ENCODE measurements at places on chromosomes 1 and 21.

GRCh38 chr1:236287757-236288619 is 6.2 kb upstream of the ERO1B start:
- DNase-seq = no peak

GRCh38 chr1:176670853-176671252 is 207.9 kb downstream of the PAPPA2 start:
- DNase-seq = no peak

DNA sequence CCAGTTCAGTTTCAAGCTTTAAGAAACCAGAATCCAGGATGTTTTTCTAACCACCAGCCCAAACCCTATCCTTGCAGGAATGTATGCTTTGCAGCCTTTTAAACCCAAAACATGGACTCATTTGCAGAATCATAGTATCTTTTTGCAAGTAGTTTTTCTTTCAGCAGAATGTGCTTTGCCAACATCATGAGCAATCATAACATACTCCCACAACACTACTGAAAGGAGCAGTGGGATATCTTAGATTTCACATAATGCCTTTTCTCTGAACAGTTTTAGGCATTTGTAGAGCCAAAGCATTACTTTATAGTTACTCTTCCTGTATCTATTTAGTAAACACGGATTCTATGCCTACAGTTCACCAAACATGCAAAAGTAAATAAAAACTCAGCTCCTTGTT is 10.0 kb upstream of the SH2D2A start:
- no peak for DNase-seq

DNA sequence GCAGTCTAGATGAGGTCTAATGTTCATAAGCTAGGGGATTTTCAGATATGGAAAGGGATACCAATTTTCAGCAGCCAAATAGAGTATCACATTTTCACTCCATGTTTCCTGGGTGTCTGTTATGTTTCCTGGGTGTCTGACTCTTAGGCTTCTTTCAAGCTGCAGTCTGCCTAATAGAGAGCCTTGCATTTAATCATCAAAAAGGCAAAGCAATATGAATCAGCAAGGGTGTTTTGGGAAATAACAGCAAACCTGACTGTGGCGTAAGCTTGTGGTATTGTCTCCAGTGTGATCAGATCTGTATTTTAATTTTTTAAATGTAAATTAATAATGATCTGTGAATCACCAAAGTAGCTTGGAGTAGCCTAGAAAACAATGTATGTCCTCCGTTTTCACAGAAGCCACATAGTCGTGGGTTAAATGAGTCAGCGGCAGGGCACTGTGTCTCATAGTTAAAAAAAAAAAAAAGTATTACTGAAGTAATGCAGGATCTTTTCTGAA is 10.4 kb downstream of the LGALS8 start:
- DNase-seq = no peak

- no peak for DNase-seq
These were observed 27.3 kb upstream of the LRRN2 start for GRCh38 chr1:204712708-204713430.

GRCh38 chr1:160818207-160818937 is 22.4 kb downstream of the LY9 start:
- no peak for DNase-seq

GRCh38 chr1:71766748-71767147 is 515.6 kb downstream of the NEGR1 start:
- DNase-seq = no peak

DNA sequence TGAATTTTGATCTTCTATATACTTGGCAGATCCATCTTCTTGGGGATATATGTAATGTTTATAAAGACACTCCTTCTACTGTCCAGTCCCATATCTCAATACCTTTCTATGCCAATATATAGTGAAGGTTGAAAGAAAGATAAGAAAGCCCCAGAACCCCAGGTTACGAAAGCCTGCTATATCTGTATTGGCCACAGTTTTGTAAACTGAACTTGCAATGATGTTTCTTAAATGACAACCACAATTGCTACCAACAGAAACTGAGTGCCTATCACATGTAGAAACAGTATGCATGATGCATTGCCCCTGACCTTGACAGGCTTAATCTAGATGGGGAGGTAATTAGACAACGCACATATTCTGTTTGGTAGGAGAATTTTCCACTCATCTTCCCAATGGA is 7.8 kb upstream of the RIMKLA start:
- DNase-seq = no peak

- DNase-seq = no peak
These were observed 61.4 kb downstream of the SLC16A1 start for GRCh38 chr1:112894561-112895011.

- no peak for DNase-seq
These were observed 85.3 kb upstream of the ZBTB40 start for GRCh38 chr1:22366346-22366745.

GRCh38 chr21:20451046-20451445 is 547.2 kb upstream of the NCAM2 start:
- no peak for DNase-seq

GRCh38 chr1:58891347-58891746 is 107.5 kb upstream of the JUN start:
- no peak for DNase-seq

GRCh38 chr1:222182641-222183040 is 365.3 kb downstream of the HHIPL2 start:
- DNase-seq = no peak

DNA sequence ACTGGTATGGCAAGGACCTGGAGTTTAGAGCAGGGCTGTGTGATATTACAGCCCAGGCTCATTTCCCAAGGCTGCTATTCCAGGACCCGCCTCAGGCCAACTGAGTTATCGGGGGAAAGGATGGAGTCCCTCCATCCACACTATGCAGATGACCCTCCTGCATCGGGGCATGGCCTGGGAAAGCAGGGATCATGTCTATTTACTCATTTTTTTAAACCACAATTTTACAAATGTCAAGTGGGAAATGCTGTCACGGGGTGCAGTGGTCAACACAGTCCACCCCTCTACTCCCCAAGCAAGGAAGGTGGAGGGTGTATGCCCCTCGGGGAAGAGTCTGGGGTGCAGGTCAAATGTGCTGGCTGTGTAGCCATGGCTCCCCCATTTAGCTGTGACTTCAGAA is 6.1 kb upstream of the CLEC20A start:
- no peak for DNase-seq

GRCh38 chr1:154835531-154836324 is 34.4 kb downstream of the KCNN3 start:
- DNase-seq = no peak

DNA sequence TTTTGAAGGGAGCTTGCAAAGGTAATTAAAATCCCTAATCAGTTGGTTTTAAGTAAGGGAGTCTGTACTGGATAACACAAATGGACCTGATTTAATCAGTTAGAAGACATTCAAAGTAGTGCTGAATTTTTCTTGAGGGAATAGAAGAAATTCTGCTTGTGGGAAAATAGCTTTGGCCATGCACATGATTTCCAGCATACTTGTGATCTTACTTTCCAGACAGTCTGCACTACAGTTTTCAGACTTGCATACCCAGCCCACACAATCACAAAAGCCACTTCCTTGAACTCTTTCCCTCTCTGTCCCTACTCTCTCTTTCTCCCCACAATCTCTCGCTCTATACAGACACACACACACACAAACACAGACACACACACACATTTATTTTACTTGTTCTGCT is 852.1 kb downstream of the PLA2G4A start:
- DNase-seq = no peak

- DNase-seq = no peak
These were observed 66.1 kb downstream of the EPS15 start for GRCh38 chr1:51453010-51453409.

DNA sequence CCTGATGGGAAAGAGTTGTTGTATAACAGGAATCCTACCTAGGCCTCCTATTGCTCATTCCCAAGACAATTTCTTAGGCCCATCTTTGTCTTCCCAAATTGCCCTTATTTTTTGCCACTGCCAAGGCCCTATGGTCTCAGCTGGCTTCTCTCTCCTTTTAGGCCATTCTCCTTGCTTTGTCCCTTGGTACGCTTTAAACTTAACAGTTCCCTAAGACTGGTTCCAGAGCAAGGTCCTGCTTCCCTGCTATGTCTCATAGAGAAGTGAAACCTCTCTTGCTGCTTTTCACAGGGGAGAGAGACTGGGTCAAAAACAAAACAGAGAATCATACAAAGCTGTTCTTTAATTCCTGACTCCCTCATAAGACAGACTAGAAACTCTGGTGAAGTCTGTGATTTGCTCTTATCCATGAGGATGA is 77.1 kb downstream of the XCL2 start:
- no peak for DNase-seq

GRCh38 chr1:227937031-227937837 is 10.5 kb downstream of the WNT9A start:
- DNase-seq = peak; percentile 20

DNA sequence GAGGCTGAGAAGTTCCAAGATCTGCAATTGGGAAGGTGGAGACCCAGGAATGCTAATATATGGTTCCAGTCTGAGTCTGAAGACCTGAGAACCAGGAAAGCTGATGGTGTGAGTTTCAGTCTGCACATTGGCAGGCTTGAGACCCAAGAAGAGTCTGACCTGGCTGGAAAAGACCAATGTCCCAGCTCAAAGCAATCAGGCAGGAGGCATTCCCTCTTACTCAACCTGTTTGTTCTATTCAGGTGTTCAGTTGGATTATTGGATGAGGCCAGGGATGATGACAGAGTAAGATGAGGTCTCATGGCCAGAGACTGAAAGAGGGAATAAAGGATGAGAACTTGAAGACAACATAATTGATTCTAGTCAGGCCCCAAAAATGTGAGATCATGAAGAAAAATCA is 50.1 kb downstream of the SPATA46 start:
- no peak for DNase-seq

- DNase-seq = no peak
These were observed 9.5 kb upstream of the PITHD1 start for GRCh38 chr1:23768733-23769132.

- no peak for DNase-seq
These were observed 5.4 kb upstream of the ZNF281 start for GRCh38 chr1:200415227-200415626.

- DNase-seq = no peak
These were observed 15.0 kb downstream of the IFFO2 start for GRCh38 chr1:18941221-18942141.

- no peak for DNase-seq
These were observed 29.4 kb upstream of the KCNJ15 start for GRCh38 chr21:38227401-38227800.

GRCh38 chr1:161261261-161262235 is 3.0 kb downstream of the PCP4L1 start:
- no peak for DNase-seq

GRCh38 chr1:42657201-42657600 is 1.0 kb upstream of the PPIH start:
- no peak for DNase-seq

GRCh38 chr1:20167126-20167525 is 18.8 kb upstream of the UBXN10 start:
- no peak for DNase-seq

DNA sequence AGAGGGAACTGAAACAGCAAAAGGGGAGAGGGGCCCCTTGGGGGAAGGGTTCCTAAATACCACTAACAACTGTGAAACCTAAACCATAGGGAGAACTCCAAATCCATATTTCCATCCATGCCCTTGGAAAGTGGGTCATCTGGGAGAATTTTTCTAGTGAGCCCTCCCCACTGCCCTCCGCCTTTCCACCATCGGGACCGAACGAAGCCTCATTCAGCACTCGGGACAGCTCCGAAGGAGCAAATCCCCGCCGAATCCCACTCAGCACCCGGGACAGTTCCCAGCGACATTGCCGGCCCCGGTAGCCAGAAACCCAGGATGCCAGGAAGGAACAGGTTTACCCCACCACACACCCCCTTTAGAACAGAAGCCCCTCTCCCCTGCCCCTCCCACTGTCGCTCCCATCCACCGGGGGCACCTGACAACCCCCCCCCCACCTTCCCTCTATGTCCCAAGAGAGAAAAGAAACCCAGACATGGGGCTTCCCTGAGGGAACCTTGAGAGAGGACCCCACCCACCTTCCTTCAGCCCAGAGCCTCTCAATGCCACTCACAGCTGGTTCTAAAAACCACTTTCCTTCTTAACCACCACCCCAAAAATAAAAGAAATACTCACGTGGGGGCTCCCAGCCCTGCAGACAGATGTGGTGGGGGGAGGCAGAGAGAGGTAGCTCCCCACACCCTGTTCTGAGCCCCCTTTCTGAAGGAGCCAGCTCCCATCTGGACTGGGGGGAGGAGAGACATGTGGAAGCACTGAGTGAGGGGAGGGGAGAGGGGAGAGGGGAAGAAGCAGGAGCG is 4.5 kb downstream of the DLGAP3 start:
- DNase-seq = peak; percentile 82

DNA sequence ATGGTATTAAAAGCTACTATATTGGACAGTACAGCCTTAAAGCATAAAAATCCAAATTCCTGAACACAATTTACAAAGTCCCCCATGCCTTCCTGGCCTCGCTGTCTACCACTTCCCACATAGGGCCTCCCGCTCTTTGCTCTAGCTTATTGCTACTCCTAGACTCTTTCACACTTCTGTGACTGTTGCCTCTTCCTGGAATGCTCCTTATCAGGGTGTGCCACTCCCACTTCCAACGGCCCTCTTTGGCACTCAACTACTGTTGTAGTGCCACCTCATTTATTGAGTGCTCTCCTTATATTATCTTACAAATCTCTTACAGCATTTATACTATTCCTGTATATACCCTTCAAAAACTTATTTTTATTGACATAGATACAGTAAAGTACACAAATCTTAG is 4.8 kb downstream of the SARS1 start:
- no peak for DNase-seq

DNA sequence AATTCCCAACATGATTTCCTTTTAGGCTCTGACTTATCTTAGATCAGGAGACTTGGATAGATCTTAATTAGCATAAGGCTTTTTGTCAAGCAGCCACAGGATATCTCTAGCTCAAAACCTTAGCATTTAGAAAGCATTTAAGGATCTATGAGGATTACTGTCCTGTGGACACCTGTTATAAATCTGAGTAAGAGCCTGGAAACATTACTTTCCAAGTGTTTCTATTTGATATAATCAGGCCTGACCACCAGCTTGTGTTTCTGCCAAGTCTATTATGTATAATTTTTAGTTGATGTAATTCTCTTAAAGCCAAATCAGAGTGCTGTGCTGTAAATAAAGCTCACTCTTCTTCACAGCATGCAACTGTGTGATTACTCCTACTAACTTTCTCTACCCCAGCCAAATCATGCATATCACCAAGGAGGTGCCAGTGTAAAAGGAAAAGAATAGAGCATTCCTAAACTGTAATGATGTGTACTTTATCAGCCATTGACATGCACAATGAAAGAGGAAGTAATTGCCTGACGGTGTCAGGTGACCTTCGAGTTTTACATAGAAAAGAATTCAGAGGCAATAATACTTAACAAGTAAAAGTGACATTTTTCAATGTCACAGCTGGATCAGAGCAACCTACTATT is 309.9 kb upstream of the PRMT6 start:
- DNase-seq = no peak

GRCh38 chr1:114558544-114558943 is 22.9 kb downstream of the BCAS2 start:
- no peak for DNase-seq

DNA sequence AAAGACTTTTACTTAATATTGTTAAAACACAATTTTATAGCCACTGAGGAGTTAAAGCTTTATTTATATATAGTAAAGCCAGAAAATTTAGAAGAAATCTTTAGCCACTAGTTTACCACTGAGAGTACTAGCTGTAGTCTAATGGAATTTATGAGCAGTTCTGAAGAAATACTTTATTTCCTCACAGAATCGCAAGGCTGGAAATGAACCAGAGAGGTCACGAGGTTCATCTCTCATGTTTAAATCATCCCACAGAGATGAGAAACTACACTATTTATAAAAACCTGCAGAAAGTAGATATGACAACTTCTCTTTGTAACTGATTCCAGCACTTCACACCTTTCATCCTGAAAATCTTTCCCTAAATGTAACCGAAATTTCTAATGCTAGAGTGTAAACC is 26.0 kb downstream of the ADGRL4 start:
- no peak for DNase-seq

- DNase-seq = no peak
These were observed 137.4 kb downstream of the BACH1 start for GRCh38 chr21:29436143-29436542.
